ENCODE measurements at places on chromosomes 2 and 18.

DNA sequence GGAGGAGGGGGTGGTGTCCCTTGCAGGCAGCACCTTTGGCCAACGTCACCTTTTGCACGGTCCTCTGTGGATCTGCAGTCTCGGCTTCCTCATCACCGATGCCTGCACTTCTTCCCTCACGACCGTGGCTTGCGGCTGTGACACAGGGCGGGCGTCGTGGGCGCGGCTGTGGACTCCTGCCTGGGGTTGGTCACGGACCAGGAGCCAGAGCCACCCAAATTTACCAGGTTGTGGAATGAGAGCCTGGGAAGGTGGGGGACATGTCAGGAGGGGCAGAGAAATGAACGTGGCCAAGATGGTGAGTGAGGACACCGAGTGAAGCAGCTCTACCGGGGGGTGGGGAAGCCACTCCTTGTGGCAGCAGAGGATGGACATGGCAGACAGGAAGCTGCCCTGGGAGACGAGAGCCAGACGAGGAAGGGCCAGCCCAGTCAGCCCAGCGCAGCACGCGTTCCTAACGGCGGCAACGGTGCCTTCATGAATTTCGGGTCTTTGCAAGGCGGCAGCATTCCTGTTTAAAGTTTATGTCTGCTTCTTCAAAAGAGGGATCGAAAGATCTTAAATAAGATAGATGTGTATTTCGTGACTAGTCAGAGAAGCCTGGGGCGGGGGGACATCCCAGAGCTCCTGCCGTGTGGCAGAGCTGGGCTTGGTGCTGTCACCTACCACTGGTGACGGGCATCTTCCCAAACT, 84.2 kb downstream of the LRRFIP1 start:
- DNase-seq: no peak

GRCh38 chr18:6627645-6628044, 101.9 kb upstream of the ARHGAP28 start:
- no peak for DNase-seq

DNA sequence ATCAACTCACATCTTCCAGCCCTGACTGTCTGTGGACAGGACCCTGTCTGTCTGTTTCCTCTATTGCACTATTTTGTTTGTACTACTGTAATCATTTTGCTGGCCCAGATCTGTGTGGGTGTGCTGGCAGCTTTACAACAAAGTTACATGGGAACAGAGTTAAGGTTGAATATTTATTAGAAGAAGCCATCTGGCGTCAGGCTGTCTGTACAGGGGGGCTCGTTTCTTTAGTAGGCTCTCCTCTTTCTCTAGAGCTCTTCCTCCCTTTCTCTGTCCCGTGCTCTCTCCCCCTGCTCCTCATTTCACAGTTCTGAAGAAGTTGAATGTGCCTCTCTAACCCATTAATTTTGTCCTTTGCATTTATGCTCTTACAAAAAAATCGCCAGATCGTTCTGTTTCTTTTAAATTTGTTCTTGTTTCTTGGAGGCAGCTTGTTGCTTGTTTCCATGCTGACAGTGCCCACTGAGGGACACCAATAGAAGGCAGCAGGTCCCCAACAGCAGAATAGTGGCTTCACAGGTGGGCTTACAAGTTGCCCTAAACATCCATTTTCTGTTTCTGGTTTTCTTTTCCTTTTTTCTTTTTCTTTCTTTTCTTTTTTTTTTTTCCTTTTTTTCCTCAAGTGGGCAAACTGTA, 315.2 kb upstream of the ZEB2 start:
- no peak for DNase-seq

GRCh38 chr2:178279636-178280035, 85.3 kb downstream of the OSBPL6 start:
- DNase-seq: no peak

- DNase-seq: no peak
Observed at GRCh38 chr2:150459281-150459680, 28.2 kb downstream of the RND3 start.

GRCh38 chr2:177523781-177524180, 131.2 kb downstream of the AGPS start:
- DNase-seq: no peak

GRCh38 chr2:25290811-25291495, 50.8 kb downstream of the DNMT3A start:
- DNase-seq: no peak

- no peak for DNase-seq
Observed at GRCh38 chr2:77009307-77009706, 512.9 kb downstream of the LRRTM4 start.

- DNase-seq: no peak
Observed at GRCh38 chr18:58339890-58340289, 289.0 kb downstream of the ALPK2 start.

- DNase-seq: no peak
Observed at GRCh38 chr2:516944-517343, 160.3 kb downstream of the TMEM18 start.

DNA sequence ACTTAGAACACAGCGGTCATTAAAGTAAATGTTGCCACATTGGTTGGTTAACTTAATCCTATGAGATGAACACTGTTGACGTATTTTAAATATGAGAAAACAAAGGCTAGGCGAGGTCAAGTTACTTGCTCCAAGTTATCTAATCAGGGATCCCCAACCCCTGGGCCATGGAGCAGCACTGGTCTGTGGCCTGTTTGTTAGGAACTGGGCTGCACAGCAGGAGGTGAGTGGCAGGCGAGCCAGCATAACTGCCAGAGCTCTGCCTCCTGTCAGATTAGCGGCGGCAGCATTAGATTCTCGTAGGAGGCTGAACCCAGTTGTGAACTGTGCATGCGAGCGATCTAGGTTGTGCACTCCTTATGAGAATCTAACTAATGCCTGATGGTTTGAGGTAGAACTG, 878.9 kb downstream of the CPS1 start:
- no peak for DNase-seq

DNA sequence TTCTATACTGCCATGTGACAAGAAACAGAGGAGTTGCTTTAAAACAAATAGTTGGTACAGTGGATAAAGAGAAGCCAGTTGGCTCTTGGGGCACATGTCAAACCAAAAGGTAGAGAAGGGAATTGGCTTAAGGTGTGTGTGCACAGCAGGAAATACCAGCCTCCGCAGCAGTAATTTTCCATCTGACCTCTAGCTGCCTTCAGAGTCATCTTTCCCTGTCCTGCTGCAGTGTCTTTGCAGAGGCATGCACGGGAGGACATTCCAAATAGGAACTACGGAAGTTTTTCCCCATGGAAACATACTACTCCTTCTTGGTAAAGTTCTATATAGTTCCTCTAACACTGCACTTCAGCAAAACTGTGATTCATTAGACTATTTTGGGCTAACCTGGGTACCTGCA, 99.5 kb downstream of the RAB3GAP1 start:
- DNase-seq: no peak

DNA sequence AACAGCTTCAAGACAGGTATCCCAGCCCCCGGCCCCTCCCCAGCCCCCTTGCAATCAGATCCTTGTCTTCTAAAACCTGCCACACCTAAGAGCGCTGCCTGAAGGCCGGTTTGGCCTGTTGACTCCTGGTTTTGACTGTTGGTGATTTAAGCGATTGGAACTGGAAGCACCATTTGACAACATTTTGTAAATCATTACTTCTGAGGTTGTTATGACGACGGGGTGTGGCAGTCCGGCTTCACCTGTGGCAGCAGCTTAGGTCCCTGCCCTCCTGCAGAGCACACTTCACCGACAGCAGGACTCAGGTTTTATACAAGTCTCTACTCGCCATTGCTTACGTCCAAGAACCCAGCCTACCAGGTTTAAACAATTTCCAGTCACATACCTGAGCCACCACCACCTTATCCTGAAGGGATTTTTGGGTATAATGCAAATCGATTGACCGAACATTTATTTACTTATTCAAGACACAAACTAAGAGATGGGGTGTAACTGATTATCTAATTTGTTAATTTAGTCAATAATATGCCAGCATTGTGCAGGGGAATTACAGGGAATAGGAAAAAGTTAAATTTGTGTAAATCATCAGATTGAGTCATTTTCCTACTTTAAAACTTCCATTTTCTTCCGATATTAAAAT, 707 bp upstream of the DGUOK start:
- DNase-seq: no peak

- DNase-seq: no peak
Observed at GRCh38 chr2:225920621-225921220, 521.2 kb downstream of the NYAP2 start.

- DNase-seq: no peak
Observed at GRCh38 chr2:138964418-138964817, 184.2 kb upstream of the NXPH2 start.

DNA sequence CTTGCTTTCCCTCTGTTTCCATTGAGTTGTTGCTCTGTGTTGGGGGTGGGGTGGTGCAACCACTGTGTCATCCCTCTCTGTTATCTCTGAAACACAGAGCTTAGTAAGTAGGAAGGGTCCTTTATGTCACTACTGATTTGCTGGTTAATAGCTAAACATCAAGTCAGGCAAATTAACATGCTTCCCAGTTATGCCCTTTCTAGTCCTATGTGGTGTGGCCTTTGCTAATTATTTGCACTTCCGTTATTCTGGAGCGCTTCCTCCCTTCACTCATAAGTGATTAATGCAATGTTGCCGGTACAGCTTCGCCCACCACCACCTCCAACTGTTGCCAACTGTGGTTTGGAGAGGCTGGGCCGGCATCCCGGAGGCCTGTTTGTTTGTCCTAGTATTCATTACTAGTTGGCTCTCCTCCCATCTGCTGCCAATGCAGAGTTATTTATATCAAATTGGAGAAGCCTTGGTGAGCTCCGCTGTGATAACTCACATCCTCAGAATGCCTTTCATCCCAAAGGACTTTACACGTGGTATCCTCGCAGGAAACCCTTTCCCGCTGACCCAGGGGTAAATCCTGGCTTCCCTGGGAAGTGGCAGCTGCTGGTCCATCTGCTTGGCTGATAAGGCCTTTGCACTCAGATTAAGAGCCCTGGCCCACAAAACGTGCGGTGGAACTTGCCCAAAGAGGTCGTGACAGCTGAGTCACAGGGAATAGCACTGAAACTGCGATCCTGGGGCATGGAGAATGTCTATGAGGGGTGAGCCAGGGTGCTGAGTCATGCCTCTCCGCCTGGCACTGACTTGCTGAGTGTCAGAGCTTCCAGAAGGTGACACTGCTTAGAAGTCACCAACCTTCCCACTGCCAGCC, 72.0 kb upstream of the ZCCHC2 start:
- DNase-seq: no peak

GRCh38 chr2:234134496-234134895, 84.0 kb downstream of the SPP2 start:
- no peak for DNase-seq

DNA sequence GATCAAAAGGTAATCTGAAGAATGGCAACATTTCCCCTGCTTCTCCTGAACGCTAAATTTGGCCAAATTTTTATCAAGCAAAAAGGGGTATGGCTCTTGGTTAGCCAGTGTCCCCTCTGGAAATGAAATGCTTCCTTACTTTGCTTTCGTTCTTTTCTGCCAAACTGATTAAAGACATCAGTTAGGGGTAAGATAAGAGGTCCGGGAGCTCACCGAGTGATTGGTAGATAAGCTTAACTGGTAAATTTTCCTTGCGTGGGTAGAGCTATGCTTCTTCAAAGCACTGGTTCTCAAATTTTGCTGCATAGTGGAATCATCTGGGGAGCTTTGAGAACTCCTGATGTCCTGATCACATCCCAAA, 62.7 kb upstream of the MAPRE2 start:
- no peak for DNase-seq

Data from stimulated activated CD4-positive, alpha-beta T cell treated with anti-CD3 and anti-CD28 coated beads, TNF-alpha, amount 100 ng/mL, for 1 hour (primary cell).